ENCODE measurements at places on chromosomes 13 and 19.
A peak's percentile ranks its signal among the peaks of the same experiment; 100 is the strongest.

DNA sequence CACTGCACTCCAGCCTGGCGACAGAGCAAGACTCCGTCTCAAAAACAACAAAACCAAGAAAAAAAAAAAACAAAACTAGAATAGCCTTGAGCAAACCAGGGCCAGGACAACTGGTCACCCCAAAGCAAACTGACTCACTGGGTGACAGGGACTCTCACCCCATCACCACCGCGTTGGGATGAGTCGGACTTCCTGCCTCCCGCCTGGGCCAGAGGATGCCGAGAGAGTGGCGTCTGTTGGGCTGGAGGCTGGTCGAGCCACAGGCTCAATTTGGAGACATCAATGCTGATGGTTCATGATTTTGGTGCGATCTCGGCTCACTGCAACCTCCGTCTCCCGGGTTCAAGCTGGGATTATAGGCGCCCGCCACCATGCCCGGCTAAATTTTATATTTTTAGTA, 11.6 kb downstream of the TMPRSS9 start:
- DNase-seq: no peak

- DNase-seq: no peak
Measured at GRCh38 chr13:106381091-106381490, 154.4 kb downstream of the EFNB2 start.

- DNase-seq: peak; percentile 2
Measured at GRCh38 chr19:37817180-37817981, 38.0 kb upstream of the ZNF573 start.

DNA sequence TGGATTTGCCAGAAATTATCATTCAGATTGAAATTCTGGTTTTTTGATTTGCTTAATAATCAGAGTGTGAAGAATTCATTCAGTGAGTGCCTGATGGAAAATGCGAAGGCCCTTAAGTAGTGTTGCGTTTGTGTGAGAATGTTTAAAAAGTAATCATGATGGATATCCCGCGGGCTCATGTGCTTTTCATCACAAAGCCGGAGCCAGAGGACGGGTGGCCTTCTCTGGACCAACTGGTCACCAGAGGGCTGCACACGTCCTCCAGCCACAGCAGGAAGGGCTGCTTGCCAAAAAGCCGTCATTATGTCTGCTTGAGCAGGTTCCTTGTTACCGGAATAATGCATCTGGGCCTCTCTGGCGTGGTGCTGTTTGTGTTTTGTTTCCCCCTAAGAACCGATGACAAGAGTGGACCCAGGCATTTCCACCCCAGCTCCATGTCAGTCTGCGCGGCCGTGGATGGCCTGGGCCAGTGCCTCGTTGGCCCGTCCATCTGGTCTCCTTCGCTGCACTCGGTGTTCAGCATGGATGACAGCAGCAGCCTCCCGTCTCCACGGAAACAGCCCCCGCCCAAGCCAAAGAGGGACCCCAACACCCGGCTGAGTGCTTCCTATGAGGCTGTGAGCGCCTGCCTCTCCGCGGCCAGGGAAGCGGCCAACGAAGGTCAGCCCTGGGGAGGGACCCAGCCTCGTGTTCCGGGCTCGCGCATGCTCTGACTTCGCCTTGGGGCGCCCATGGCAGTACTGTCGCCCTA, 497.7 kb downstream of the MYO16 start:
- DNase-seq: no peak

DNA sequence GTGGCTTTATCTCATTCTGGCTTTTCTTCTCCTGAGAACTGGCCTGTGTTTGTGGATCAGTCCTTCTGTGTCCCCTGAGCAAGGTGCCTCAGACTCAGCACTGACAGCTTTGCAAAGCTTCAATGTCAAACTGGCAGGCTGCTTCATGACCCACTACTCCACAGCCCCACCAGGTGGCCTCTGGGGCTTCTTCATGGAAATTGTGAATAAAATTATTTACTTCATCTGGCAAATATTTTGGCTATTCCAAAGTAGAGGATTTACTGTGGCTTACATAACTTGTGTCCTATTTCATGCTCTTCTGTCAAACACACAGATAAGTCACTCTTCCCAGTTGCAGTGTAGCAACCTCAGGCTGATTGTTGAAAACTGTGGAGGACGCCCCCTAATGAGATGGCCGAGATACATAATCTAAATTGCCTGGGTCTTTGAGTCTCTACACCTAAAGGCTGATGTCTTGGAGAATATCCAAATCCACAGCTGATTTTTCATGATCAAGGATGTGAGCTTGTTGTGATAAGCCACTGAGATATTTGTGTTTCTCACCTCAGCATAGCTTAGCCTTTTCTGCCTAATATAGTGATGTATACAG, 721.9 kb upstream of the SLC10A2 start:
- no peak for DNase-seq

GRCh38 chr13:40026741-40027140, 371.3 kb downstream of the COG6 start:
- peak; percentile 37 for DNase-seq

DNA sequence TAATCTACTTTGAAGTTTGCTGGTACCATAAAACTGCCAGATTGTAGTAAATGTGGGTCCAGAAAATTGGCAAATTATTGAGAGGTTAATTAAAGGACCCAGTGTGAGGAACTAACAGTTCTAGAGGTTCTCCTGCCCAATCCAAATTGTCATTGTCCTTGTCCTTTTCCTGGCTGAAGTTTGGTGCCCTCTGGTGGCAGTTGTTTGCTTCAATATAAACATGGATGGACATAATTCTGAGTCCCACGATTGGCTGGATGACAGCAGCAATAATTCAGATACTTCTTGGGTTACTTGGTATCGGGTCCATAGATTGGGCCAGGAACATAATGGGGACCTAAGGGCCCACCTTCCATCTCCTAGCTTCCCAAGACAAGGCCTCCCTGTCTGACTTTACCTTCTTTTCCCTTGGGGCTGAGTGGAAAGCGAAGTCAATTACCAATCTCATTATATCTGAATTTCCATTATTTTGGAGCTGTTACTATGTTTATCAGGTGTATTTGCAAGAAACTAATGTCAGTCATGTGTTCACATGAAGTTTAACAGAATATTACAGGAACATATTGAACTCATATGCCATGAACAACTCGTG, 33.8 kb upstream of the GARRE1 start:
- DNase-seq: peak; percentile 29

DNA sequence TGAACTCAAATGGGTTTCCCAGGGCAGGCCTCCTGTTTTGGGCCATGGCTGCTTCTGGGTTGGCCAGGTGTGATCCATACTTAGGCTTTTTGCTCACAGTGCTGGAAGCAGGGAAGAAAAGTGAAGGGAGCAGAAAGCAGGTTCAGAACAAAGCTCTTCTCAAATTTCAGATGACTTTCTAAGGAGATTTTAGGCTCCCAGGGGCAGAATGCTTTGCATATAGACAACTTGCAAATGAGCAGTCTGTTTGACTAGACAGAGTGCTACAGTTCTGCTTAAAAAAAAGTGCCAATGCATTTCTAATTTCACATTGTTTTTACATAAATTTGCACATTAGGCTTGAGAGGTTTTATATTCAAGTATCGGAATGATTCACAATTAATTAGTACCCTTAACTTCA, 2.6 kb upstream of the SLC10A2 start:
- DNase-seq: no peak

- DNase-seq: no peak
Measured at GRCh38 chr19:31591258-31591657, 242.0 kb upstream of the TSHZ3 start.
